ENCODE measurements at places on chromosomes 12 and 14.

- no peak for DNase-seq
Measured at GRCh38 chr12:1984759-1985158, 19.5 kb downstream of the DCP1B start.

GRCh38 chr14:102262929-102263462, 42.0 kb downstream of the MOK start:
- no peak for DNase-seq

- DNase-seq: no peak
Measured at GRCh38 chr12:120940799-120941198, 36.6 kb upstream of the SPPL3 start.

GRCh38 chr12:80264386-80264785, 165.0 kb downstream of the OTOGL start:
- no peak for DNase-seq

- no peak for DNase-seq
Measured at GRCh38 chr14:58639842-58640484, 2.2 kb downstream of the DACT1 start.

GRCh38 chr14:94100847-94101246, 9.7 kb upstream of the IFI27 start:
- no peak for DNase-seq

GRCh38 chr12:71665090-71665463, 976 bp downstream of the THAP2 start:
- DNase-seq: no peak

GRCh38 chr14:26867171-26867757, 269.4 kb upstream of the NOVA1 start:
- DNase-seq: no peak

DNA sequence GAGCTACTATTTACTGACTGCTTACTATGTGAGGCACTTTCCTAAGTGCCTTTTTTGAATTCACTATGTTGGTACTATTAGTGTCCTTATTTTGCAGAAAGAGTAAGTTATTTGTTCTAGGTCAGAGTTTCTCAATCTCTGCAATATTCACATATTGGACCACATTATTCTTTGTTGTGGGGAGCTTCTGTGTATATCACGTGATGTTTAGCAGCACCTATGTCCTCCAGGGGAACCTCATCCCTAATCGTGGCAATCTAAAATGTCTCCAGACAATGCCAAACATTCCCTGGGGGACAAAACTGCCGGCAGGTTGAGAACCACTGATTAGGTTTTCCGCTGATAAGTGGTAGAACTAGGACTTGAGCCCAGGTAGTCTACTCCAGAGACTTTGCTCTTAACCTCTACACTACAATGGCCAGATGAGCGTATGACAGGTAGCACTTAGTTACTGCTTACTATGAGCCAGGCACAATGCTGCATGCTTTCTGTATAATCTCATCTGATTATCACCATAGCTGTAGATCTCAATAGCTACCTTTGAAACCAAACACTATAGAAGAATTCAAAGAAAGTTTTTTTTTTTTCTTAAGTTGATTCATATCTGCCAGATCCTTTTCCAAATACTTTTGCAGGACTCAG, 38.9 kb downstream of the NELL2 start:
- no peak for DNase-seq

DNA sequence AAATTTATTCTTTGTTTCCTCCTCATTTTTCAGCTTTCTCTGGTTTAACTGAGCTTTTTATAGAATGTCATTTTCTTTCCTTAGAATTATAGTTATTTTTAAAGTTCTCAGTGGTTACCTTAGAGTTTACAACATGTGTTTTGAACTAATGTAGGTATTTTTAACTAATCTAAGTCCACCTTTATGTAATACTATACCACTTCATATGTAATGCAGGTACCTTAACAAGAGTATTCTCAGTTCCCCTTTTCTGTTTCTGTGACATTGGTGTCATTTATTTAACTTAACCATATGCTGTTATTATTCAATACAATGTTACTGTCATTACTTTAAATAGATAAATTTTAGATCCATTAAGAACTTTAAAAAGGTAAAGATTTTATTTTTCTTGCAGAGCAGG, 30.3 kb upstream of the KCNC2 start:
- no peak for DNase-seq

GRCh38 chr14:22558221-22558913, 30.7 kb downstream of the DAD1 start:
- no peak for DNase-seq

GRCh38 chr12:21769307-21769706, 5.2 kb downstream of the KCNJ8 start:
- no peak for DNase-seq

- no peak for DNase-seq
Measured at GRCh38 chr12:79775355-79776027, 84.7 kb upstream of the PAWR start.

- DNase-seq: no peak
Measured at GRCh38 chr14:73467800-73468199, 9.5 kb upstream of the NUMB start.

- no peak for DNase-seq
Measured at GRCh38 chr12:114614040-114614439, 69.9 kb downstream of the TBX3 start.

DNA sequence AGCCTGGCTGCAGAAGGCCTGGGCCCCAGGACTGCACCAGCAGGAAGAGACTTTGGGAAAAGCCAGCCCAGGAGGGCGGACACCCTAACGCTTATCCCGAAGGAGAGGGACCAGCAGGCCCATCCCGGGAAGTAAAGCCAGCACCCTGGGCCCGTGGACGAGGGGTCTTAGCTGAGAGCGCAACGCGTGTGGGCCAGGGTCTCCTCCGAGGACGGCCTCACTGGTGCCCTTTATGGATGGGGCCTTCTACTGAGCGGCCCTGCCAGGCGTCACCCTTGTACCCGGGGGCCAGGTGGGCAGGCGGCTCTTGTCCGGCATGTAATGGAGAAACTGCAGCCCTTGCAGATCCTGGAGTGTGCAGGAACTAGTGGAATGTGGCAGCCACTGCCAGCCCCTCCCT, 14.1 kb downstream of the TEDC1 start:
- DNase-seq: no peak

DNA sequence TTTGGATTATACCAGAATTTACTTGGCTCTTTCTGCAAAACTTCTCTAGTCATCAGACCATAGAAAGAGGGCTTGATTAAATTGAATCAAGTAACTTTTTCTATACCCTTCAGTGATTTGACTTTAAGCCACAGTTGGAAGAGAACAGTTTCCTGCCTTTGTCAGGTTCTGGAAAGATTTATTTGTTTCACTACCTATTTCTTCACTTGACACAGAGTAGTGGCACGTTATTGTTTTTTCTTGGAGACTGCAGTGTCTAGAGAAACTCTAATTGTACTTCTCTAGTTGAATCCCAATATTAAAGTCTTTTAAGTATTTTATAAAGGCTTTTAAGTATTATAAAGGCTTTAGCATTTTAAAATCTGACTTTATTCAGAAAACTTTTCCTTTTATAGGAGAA, 138.1 kb downstream of the TMEM117 start:
- DNase-seq: no peak

DNA sequence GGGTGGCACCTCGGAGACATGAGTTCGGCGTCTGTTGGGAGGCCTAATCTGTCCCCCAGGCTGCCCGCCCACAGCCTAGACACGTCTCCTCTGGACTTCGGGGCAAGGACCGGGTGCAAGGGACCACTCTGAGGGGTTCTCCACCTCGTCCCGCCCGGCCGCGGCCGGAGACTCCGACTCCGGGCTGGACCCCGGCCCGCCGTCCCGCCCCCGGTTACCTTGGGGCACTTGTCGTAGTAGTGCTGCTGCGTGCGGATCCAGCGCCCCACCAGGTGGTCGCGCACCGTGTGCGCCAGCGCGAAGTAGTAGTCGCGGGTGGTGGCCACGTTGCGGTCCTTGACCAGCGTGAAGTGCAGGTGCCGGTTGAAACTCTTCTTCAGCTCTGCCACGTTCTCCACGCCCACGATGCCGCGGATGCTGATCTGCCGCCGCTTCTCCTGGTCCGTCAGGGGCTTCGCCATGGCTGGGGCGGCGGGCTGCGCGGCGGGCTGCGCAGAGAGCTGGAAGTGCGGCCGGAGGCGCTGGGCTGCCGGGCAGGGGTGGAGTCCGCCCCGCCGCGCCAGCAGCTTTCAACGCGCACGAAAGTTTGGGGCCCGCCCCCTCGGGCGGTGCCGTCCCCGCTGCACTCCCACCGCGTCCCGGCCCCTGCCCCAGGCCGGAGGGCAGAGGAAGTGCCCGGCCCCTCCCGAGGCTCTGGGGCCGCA, at the start of gene PYGL:
Gene PYGL (minus strand): TSS at position 541 of the 704 bp plus-strand sequence. CDS start 80 bp downstream, at position 461.
- DNase-seq: no peak

- DNase-seq: no peak
Measured at GRCh38 chr14:22981090-22981875, 1.1 kb downstream of the AJUBA start.

DNA sequence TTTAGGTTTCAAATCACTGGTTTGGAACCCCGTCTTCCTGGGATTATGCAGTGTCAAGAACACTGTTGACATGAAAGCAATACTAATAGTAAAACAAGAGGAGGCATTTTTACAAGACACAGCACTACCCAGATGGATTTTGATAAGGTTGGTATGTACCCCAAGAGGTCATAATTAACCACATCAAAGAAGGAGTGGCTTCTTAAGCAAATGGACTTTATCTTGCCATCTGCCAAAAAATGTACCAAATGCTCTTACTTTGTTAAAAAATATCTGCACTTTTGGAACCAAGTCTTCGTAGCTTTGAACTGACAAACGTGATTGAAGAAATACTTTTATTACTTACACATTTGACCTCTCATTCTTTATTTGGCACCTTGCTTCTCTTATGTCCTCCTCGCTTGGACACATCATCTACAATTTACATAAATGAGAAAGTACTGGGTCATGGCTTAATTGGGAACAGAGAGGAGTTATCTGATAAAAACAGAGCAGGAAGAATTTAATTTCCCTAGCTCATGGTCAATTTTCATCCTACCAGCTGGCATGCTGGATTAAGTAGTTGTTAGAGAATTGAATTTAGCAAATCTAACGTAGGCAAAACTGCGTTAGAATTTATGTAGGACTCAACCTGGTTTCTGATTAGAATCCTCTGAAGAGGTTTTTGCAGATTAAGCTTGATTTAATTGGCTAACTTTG, 54.5 kb upstream of the PRICKLE1 start:
- DNase-seq: no peak

DNA sequence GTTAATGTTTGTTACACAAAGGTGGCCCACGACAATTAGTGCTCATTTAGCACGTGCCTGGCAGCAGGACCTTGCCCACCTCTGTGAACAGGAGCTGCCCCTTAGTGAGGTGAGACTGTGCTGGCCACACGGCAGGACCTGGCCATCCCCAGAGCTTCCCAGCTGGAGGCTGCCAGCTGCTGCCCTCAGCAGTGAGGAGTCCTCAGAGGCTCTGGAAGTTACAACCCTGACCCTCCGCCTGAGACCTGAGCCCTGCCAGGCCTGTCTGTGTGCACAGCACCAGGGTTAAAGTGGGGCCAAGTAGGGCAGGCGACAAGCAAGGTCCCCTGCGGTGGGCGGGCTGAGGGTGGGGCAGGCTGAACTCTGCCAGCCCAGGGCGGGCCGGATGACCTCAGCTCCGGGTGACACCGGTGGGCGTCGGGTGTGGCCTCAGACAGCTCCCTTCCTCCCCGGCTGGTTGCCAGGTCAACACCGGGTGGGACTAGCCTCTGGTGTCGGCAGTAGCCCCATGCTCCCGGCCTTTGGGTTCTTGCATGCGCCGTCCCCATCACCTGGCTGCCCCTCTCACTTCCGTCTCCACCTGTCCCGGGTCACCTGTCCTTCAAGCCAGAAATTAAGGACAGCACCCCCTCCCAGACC, 9.2 kb upstream of the LBHD2 start:
- DNase-seq: no peak

GRCh38 chr14:24067133-24068082, 4.0 kb upstream of the CPNE6 start:
- DNase-seq: no peak

DNA sequence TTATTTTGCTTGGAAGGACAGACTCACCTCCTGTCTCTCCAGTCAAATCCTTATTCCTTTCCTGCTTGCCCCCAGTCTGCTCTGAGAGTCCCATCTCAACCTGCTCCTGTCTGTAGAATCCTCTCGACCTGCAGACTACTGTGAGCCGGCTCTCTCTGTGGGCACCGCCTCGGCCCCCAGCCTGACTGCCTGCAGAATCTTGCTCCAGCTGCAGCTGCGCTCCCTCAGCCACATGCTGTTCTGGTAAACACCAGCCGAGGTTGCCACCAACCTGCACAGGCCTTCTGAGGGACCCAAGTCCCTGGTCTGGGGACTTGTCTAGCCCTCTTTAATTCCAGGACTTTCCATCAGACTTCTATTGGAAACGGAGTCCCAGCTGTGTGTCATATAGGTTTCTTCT, 44.8 kb upstream of the PRMT8 start:
- DNase-seq: no peak

- DNase-seq: no peak
Measured at GRCh38 chr12:101925361-101925760, 48.0 kb downstream of the DRAM1 start.

- DNase-seq: no peak
Measured at GRCh38 chr12:65194949-65195348, 25.6 kb downstream of the LEMD3 start.

DNA sequence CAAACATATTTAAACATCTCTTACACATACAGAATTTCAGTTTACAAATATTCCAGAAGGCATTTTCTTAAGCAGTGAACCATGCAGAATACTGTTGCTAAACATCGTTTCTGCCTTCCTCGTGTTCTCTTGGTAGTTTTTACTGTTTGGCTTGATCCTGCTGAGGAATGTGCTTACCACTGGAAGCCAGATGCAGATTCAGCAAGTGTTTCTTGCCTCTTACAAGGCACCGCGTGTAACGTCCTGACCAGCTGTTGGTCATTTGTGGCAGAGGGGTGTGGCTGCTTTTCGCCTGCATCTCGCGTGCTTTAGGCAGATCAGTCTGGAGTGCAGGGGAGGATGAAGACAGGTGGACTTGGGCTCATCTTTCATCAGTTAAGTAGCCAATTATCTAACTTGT, 12.4 kb downstream of the EIF2B1 start:
- no peak for DNase-seq

- no peak for DNase-seq
Measured at GRCh38 chr14:51401272-51401671, 161.2 kb downstream of the TMX1 start.

GRCh38 chr14:106508216-106508615, 981.8 kb downstream of the TMEM121 start:
- no peak for DNase-seq

- DNase-seq: no peak
Measured at GRCh38 chr12:98736352-98737321, 91.5 kb downstream of the APAF1 start.

GRCh38 chr12:50980545-50980944, 28.2 kb downstream of the HIGD1C start:
- DNase-seq: no peak

GRCh38 chr12:45089411-45090075, 38.6 kb upstream of the DBX2 start:
- DNase-seq: no peak

- no peak for DNase-seq
Measured at GRCh38 chr14:105497671-105498429, 6.8 kb downstream of the TEDC1 start.

DNA sequence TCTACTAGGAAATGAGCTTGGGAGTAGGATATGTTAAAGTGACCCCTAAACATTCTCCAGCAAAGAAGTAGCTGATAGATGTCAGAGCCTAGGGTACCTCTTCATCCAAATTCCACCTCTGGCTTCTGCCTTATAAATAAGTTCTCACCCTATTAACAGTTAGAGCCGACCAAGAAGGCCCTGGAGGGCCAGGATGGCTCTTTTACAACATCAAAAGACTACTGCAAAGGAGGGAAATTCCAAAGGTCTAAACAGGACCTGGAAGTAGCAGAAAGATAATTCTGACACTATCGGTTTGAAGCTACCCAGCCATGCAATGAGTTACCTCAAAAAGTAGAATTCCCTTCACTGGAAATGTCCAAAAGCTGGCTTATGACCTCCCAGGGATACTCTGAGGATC, 90.0 kb downstream of the PPM1H start:
- no peak for DNase-seq

GRCh38 chr12:131350943-131351318, 360.0 kb upstream of the SFSWAP start:
- no peak for DNase-seq

Data from stimulated activated CD8-positive, alpha-beta memory T cell treated with anti-CD3 and anti-CD28 coated beads, Interleukin-4, amount 100 ng/mL, for 4 hours (primary cell).